ENCODE measurements at places on chromosomes 4 and X.
A peak's percentile ranks its signal among the peaks of the same experiment; 100 is the strongest.

DNA sequence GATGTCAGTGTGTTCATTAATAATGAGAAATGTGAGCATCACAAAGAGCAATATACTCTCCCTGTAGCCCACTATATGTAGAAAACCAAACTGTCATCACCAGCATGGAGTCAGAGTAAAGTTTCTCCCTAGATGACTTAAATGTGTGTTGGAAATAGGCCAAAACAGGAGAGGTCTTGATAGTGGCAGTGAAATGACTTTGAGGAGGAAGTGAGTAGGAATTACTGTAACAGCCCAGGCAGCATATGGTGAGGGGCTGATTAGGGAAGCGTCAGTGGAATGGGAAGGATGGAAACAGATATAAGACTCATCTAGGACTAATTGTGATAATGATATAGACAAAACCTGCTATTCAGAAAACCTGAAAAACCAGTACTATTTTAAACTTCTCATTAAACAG is 83.9 kb downstream of the ATXN3L start:
- no peak for DNase-seq

- no peak for DNase-seq
Measured at GRCh38 chr4:170274616-170275015, 184.9 kb upstream of the AADAT start.

DNA sequence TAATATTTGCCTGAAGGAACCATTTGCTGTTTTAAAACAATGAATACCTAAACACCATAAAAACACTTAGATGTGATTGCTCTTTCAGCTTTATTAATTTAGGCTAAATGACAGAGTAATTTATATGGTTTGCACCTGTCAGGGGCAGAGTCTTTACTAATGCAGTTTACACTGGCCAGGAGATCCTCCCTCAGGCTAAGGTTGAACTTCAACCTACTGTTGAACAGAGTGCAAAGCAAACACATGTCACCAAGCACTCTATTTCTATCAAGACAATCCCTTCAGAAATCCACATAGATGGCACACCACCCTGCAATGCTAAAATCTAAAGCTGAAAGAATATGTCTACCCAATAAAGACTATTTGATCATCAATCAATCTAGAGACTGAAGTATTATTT is 147.3 kb downstream of the KLHL13 start:
- no peak for DNase-seq

GRCh38 chr4:16106956-16107355 is 23.1 kb upstream of the PROM1 start:
- DNase-seq, result no peak

- peak; percentile 91 for DNase-seq
Measured at GRCh38 chrX:154478728-154479622, at the start of gene LAGE3. Gene LAGE3 (minus strand): TSS chrX:154479281. CDS start chrX:154478915, 366 bp downstream.

- no peak for DNase-seq
Measured at GRCh38 chr4:53522334-53522733, 69.0 kb downstream of the LNX1 start.

DNA sequence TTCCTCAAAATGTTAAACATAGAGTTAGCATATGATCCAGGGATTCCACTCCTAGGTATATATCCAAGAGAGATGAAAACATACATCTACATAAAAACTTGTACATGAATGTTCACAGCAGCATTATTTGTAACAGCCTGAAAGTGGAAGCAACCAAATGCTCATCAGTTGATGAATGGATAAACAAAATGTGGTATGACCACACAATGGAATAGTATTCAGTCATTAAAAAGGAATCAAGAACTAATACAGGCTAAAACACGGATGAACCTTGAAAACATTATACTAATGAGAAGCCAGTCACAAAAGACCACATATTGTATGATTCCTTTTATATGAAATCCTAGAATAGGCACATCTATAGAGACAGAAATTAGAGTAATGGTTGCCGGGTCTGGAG is 42.7 kb upstream of the IQSEC2 start:
- DNase-seq, result no peak

GRCh38 chrX:21487832-21488231 is 113.6 kb downstream of the CNKSR2 start:
- DNase-seq, result no peak

GRCh38 chrX:153635388-153635787 is 11.6 kb upstream of the DUSP9 start:
- DNase-seq, result no peak

DNA sequence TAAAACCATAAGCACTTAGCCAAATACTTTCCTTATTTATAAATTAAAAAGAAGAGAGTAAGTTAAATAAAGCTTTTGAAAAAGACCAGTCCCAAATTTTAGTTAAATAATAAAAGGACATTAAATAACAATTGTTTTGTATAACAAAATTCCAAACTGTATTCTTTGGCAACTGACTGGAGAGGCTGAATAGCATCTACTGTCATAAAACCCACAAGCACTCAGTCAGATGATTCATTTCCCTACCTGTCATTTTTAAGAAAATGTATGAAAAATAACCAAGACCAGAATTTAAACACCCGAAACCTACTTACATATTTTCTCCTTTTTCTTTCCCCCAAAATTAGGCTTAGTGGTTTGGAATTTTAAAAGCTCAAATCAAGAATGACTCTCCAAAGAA is 32.5 kb upstream of the SMIM10L2A start:
- no peak for DNase-seq

- no peak for DNase-seq
Measured at GRCh38 chrX:69029771-69030170, 135.5 kb downstream of the PJA1 start.

- no peak for DNase-seq
Measured at GRCh38 chr4:130393231-130393630, 1297.3 kb downstream of the C4orf33 start.

DNA sequence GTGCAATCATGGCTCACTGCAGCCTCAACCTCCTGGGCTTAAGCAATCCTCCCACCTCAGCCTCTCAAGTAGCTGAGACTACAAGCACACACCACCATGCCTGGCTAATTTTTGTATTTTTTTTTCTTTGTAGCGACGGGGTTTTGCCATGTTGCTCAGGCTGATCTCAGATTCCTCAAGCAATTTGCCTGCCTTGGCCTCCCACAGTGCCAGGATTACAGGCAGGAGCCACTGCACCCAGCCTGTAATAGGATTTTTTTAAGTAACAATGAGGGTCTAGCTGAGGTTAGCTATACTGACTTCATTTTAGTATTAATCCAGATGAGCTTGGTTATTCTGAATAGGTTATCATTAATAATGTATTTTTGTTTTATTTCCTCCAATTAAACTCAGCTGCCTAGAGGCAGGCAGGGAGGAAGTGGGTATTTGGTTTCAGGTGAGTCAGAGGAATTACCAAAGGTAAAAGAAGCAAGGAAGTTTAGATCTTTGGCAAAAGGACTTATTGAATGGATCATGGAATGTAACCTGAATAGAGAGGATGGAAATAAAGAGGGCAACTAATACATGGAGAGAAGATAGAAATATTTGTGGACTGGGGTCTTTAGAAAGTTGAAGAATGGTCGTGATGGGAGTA is 1023.3 kb upstream of the TENM3 start:
- DNase-seq, result no peak

DNA sequence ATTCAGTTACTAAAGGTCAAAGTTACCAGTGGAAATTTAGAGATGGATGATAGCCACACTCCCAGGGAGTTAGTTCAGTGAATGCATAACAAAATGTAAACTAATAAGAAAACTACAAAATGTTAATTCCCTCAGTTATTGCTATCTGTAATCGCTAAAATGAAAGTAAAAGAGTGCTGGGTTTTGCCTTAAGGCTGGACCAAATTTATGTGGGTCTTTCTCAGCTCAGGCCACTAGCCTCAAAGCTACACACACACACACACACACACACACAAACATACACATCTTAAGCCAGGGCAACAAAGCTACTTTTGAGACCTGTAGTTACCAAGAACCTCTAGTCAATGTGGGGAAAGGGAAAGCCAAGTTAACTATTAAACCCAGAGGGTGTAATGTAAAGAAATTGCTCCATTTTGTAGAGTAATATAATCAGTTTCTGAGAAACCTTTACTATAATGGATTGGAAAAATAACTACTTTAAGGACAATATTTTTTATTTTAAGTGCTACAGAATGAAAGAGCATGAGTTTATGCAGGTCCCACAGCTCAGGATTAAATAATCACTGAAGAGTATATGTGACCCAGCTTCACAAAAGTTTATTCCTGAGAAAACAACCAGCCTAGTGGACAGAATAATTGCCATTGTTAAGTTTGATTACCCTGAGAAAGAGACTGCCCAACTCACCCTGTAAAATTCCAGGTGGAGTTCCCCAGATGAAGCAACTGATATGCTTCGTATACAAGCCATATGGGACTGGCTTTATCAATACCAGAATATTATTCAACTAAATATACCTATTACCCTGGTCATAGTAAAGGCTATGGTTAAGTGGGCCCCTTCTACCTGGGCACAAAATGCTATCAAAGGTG is 8.9 kb upstream of the UGT2A3 start:
- no peak for DNase-seq

GRCh38 chr4:48898733-48899431 is 7.7 kb downstream of the OCIAD2 start:
- DNase-seq, result no peak

DNA sequence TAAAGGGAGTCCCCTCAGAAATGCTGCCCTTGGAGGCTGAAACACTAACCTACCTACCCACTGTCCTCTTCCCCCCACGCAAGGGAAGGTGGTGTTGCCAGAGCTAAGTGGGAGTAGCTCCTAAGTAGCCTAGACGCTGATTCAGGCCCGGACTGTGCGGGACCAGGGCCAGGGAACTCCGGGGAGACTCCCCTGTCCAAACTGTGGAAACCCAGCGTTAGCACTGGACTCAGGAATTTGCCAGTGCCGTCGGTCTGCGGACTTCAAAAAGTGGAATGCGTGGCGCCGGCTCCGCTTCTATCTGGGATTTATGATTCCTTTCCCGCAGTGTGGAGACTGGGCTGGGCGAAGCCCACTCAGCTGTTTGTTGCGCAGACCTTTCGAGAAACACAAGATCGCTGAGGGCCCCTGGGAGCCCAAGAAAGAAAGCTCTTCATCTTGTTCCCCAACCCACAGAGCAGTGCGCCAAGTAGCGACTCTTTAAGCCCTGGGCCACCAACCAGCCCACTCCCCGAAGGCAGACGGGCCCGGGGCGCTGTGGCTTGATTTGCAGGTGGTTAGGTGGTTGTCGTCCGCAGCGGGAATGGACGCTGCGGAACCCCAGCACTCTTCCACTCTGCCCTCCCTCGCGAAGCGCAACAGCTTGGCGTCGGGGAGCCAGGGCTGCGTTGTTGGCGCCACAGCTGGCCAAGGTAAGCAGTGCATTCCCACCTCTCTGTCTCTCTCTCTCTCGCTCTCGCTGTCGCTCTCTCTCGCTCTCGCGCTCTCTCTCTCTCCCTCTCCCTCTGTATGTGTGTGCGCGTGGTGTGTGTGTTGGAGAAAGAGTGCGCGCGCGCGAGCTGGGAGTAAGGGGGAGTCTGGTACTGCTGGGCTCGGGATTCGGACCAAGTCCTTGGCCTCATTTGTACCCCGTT is 2.0 kb downstream of the TMEM255A start:
- peak; percentile 8 for DNase-seq

GRCh38 chr4:76904646-76905190 is 6.8 kb upstream of the SOWAHB start:
- DNase-seq, result no peak

- no peak for DNase-seq
Measured at GRCh38 chr4:158090323-158090722, 82.5 kb downstream of the GASK1B start.

GRCh38 chrX:9646471-9647224 is 119.0 kb downstream of the GPR143 start:
- no peak for DNase-seq

DNA sequence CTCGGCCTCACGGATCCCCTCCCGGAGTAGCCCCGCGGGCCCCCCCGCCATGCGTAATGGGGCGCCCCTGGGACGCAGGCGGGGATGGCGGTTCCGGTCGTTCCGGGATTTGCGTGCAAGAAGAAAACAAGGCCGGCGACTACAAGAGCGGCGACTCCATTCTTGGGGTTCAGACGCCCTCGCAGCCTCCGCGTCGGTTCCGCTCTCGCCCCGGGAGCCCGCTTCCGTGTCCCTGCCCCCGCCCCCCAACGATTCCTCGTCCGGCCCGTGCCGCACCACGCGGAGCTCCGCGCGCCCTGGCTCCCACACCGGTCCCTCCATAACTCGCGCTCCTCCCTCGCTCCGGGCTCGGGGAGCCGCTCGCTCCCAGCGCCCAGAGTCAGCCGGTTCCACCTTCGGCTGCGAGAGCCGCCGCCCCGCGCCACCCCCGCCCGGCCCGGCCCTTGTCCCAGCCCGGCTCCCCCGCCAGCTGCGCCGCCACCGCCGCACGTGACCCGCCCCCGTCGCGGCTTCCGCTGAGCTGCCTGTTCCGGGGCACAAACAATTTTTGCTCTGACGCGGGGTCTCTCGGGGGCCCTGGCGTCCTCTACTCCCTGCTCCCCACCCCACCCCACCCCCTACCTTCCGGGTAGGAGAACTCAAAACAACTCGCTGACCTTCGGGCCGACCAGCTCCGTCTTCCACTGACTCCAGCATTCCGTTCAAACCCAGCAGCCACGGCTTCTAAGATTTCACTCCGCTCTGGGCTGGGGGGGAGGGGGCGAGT is 78.8 kb upstream of the BCOR start:
- peak; percentile 47 for DNase-seq

DNA sequence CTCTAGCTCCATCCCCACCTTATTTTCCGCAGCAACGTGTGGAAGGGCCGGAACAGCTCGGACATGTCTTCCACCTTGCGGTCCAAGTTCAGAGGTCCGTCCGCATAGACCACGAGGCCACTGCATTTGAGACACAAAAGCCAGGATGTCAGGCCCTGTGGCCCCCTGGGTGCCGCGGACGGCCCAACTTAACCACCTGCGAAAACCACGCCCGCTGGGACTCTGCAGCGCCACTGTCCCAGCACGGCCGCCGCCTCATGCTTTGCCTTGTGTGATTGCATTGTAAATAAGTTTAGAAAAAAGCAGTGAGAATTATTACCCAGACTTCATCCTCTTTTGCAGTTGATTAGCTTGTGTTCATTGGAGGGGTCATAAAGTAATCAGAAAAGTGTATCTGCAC is 58.2 kb upstream of the MXD4 start:
- no peak for DNase-seq

All from stimulated activated CD4-positive, alpha-beta T cell treated with anti-CD3 and anti-CD28 coated beads, Interleukin-1b, Interleukin-23, amount 100 ng/mL, for 1 hour (primary cell).